Activated CD4-positive, alpha-beta T cell treated with anti-CD3 and anti-CD28 coated beads, Interleukin-2, amount 10 ng/mL, durations not matched to agents 7 days and 5 days (primary cell): ENCODE measurements at places on chromosomes 2 and 18. TPM values are rescaled to one million over a fixed set of nuclear protein-coding genes. Genes with fewer than 3 reads are reported as not detected.

DNA sequence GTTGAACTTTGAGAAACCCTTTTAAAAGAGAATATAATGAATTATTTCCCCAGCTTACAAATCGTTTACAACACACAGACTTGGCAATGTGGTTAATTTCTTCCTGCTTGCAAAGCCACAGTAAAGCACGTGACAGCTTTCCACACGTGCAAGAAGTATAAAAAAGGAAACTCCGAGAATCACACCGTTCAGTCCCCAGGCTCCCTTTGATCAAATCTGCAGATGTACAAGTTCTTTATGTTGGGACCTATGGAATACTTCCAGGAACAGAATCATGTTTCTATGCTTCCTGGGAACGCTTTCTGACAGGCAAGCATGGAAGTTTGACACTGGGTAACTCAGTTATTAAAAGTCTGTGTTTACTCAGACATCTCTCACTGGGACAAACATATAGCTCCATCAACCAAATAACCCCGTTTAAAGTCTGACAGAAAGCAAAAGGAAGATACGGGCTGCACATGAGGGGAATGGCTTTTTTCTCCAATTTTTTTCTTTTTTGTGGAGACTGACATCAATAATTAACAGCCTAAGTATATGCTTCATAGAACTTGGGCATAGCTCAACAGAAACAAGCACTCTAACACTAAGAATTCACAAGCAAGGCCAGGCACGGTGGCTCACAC is 134.8 kb downstream of the EIPR1 start:
- H3K27ac ChIP-seq, result peak overlapping the region; percentile 55
- peak; percentile 66 for DNase-seq
- no peak overlapping the region for H3K4me3 ChIP-seq
- no peaks in the 10 kb centered on the region for H3K27me3 ChIP-seq

DNA sequence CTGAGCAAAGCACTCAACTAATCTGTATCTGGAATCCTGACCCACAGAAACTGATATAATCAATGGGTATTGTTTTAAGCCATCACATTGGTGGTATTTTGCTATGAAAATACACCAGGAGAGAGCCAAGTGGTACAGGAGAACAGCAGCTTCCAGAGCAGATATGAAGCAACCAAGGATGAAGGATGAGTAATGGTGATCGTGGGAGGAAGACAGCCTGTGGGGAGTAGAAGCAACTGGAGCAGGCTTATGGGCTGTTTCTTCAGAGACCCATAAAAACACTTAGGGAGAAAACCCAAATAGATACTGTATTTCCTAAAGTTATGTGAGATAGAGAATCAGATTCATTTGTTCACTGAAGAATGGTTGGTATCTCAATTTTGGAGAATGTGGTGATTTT is 330.8 kb downstream of the NUP35 start:
- no peak overlapping the region for H3K4me3 ChIP-seq
- no peaks in the 10 kb centered on the region for H3K27me3 ChIP-seq
- H3K4me1 ChIP-seq, result no peaks in the 10 kb centered on the region

GRCh38 chr18:29465526-29465925 is 1288.6 kb upstream of the CDH2 start:
- no peaks in the 10 kb centered on the region for H3K4me1 ChIP-seq
- no peaks in the 10 kb centered on the region for H3K36me3 ChIP-seq
- no peak overlapping the region for H3K27ac ChIP-seq

DNA sequence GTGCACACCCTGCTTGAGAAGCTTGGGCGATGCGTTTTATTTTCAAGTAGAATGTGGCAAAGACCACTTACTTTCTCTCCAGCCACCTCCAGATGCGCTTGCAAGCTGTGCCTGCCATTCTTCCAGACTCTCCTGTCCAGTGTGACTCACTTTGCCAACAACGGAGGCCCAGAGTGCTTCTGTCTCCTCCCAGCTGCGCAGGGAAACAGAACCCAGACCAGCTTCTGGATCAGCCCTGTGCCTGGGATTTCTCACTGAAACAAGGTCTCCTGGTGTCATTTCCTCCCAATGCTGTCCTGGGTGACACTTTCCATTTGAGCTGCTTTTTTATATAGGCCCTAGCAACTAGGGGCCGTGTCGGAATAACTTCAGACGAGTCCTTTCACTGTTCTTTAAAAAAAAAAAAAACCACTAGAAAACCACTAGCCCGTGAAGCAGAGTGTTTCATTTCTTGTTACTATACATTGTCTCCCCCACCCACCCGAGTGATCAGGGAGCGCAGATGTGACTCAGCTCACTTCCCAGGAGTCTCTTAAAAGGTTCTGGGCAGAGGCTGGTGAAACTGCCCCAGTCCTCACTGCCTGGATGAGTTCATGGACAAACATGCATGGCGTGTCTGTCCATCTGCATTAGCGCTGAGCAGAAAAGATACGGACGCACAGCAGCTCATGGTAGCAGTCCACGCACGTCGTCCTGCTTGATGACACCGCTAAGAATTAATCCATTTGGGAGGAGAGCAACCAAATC is 25.3 kb upstream of the RPL31 start:
- H3K27me3 ChIP-seq, result no peaks in the 10 kb centered on the region
- H3K36me3 ChIP-seq, result no peaks in the 10 kb centered on the region
- H3K4me1 ChIP-seq, result no peaks in the 10 kb centered on the region
- no peak overlapping the region for H3K4me3 ChIP-seq

- H3K4me3 ChIP-seq, result no peak overlapping the region
- H3K27me3 ChIP-seq, result no peaks in the 10 kb centered on the region
- H3K27ac ChIP-seq, result no peak overlapping the region
- H3K36me3 ChIP-seq, result no peaks in the 10 kb centered on the region
- DNase-seq, result no peak
Observed at GRCh38 chr2:74668087-74668486, 14.0 kb downstream of the SEMA4F start.

GRCh38 chr2:216147172-216148131 is 38.3 kb downstream of the XRCC5 start:
- H3K36me3 ChIP-seq, result peaks cover 55% of the 10 kb centered on the region
- no peaks in the 10 kb centered on the region for H3K27me3 ChIP-seq
- peaks cover 25% of the 10 kb centered on the region for H3K4me1 ChIP-seq
- no peak for DNase-seq
- H3K4me3 ChIP-seq, result no peak overlapping the region
- no peak overlapping the region for H3K27ac ChIP-seq

DNA sequence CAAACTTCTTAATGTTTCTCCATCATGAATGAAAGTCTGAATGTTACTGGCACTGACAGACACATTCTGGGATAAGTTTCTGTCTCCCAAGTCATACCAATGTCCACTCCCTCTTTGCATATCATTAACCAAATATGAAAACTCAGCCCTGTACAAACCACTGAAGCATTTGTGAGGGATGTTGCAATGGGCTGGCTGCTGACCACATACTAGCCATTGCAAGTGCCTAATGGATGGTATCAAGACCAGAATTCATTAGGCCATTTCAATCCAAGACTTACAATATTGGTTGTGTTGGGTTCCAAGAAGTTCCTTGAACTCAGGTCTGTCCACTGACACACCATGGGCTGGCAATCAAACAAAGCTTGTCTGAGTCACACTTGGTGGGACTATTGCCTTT is 73.8 kb downstream of the CBLN2 start:
- no peak overlapping the region for H3K27ac ChIP-seq
- no peaks in the 10 kb centered on the region for H3K36me3 ChIP-seq
- H3K27me3 ChIP-seq, result no peaks in the 10 kb centered on the region
- DNase-seq, result no peak
- H3K4me3 ChIP-seq, result no peak overlapping the region

DNA sequence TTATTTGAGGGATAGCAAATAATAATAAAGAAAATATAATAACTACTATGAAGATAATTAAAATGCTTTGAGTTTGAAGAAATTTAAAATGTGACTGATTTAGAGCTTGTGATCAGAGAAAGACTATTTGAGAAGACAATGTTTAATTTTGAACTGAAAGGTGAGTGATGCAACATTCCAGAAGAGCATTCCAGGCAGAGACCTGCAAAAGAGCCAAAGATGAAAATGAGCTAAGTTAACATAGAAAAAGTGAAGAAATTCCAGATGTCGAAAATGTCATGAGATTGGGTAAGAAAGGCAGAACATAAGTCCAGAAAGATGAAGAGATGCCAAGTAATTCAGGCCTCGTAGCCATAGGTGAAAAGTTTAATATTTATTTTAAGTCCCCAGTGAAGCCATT is 215.8 kb downstream of the FSIP2 start:
- H3K4me1 ChIP-seq, result no peaks in the 10 kb centered on the region
- H3K27ac ChIP-seq, result no peak overlapping the region
- no peaks in the 10 kb centered on the region for H3K27me3 ChIP-seq
- no peak overlapping the region for H3K4me3 ChIP-seq

GRCh38 chr2:47541848-47542450 is 139.0 kb downstream of the MSH2 start:
- DNase-seq, result no peak
- no peaks in the 10 kb centered on the region for H3K27me3 ChIP-seq
- H3K4me3 ChIP-seq, result no peak overlapping the region
- H3K4me1 ChIP-seq, result no peaks in the 10 kb centered on the region
- H3K27ac ChIP-seq, result no peak overlapping the region
- no peaks in the 10 kb centered on the region for H3K36me3 ChIP-seq

DNA sequence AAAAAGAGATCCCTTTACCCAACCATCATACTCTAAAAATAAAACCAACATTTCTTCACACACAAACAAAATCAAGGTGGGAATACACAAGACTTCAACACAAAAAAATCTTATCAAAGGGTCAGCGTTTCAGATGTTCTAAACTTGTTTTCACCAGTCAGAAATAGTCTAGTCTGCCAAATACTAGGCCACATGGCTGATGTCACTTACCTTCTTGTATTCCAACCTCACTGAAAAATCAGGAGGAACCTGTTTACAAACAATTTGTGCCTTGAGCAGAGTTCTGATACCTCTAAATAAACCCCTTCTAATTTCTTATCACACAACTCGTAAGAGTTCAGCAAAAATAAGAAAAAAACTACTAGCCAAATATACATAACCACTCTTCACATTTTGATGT is 20.1 kb downstream of the FEZ2 start:
- no peak overlapping the region for H3K27ac ChIP-seq
- H3K27me3 ChIP-seq, result no peaks in the 10 kb centered on the region
- peaks cover 10% of the 10 kb centered on the region for H3K4me1 ChIP-seq
- DNase-seq, result no peak
- peaks cover 73% of the 10 kb centered on the region for H3K36me3 ChIP-seq

DNA sequence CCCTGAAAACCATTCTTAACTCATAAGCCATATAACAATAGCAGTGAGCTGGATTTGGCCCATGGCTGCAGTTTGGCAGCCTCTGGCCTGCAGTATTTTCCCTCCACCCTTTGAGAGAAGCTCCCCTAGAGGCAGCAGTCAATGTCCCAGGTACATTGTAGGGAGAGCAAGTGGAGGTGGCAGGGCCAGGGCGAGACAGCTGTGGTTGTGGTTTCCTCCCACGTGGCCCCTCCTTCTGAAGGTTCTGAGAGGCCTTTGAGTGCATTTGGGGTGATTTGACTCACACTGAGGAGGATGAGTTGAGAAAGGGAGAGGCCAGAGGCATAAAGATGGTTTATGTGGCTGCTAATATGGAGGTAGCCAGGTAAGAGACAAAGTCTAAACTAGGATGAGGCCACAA is 45.5 kb upstream of the LDAH start:
- H3K4me1 ChIP-seq, result peaks cover 17% of the 10 kb centered on the region
- no peak overlapping the region for H3K4me3 ChIP-seq
- H3K27me3 ChIP-seq, result peaks cover 51% of the 10 kb centered on the region
- no peaks in the 10 kb centered on the region for H3K36me3 ChIP-seq
- peak; percentile 71 for DNase-seq

LMAN1 gene
- 52.8 TPM for total RNA-seq

CEP76 gene
- total RNA-seq, result 16.2 TPM

ASXL2 gene
- total RNA-seq, result 39.3 TPM

SIX3 gene
- not detected for total RNA-seq

PKP4 gene
- 36.3 TPM for total RNA-seq

PROKR1 gene
- not detected for total RNA-seq

CEBPZOS gene
- total RNA-seq, result 37.5 TPM

ANTXR1 gene
- total RNA-seq, result 0.23 TPM

IL1R2 gene
- total RNA-seq, result 0.50 TPM
